ENCODE measurements at places on chromosomes 7 and 10. TPM values are rescaled to one million over a fixed set of nuclear protein-coding genes. Genes with fewer than 3 reads are reported as not detected.

The PTER gene
- total RNA-seq, result 34.5 TPM

The FZD1 gene
- 0.69 TPM for total RNA-seq

The FGL2 gene
- total RNA-seq, result 0.16 TPM

The SPRN gene
- total RNA-seq, result not detected

The TMEM168 gene
- 18.3 TPM for total RNA-seq

The CTNNA3 gene
- 0.30 TPM for total RNA-seq

The ITIH5 gene
- total RNA-seq, result not detected

The CRHR2 gene
- not detected for total RNA-seq

The TBC1D12 gene
- 0.35 TPM for total RNA-seq

The PDE1C gene
- not detected for total RNA-seq

All from activated CD4-positive, alpha-beta T cell treated with anti-CD3 and anti-CD28 coated beads for 36 hours (primary cell).